Psoas muscle (tissue), 8 donors: ENCODE measurements at places on chromosomes 2 and 18. TPM values are rescaled to one million over a fixed set of nuclear protein-coding genes. Genes with fewer than 3 reads are reported as not detected.

DNA sequence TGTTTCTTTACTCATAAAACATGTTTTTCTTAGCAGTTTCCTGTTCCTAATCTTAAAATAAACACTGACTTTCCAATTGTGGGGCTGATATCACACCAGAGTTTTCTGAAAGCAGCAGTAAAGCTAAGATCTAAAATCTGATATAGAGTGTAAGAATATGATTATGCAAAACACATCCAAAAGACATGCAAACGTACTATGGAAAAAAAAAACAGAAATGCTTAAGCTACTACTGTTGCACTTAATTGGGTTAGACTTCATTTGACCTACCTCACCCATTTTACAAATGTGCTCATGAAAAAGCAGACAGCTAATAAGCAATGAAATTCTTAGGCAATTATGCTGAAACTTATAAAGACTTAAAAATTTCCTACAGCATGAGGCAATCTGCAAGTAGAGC is 10.5 kb downstream of the CYTIP start:
- H3K4me1 ChIP-seq = no peaks in the 10 kb centered on the region
- no peak overlapping the region for H3K27ac ChIP-seq
- H3K4me3 ChIP-seq = no peak overlapping the region
- no peaks in the 10 kb centered on the region for H3K36me3 ChIP-seq
- H3K27me3 ChIP-seq = no peaks in the 10 kb centered on the region

- no peak overlapping the region for H3K4me3 ChIP-seq
- H3K27ac ChIP-seq = no peak overlapping the region
- H3K4me1 ChIP-seq = peaks cover 3% of the 10 kb centered on the region
- H3K27me3 ChIP-seq = no peaks in the 10 kb centered on the region
These were observed 96.3 kb upstream of the B3GNT2 start for GRCh38 chr2:62099523-62100175.

- H3K4me3 ChIP-seq = no peak overlapping the region
- H3K27me3 ChIP-seq = no peaks in the 10 kb centered on the region
- H3K27ac ChIP-seq = no peak overlapping the region
- no peaks in the 10 kb centered on the region for H3K36me3 ChIP-seq
- H3K4me1 ChIP-seq = no peaks in the 10 kb centered on the region
- DNase-seq = no peak
These were observed 330.0 kb downstream of the PLCL1 start for GRCh38 chr2:198134293-198134955.

- H3K27me3 ChIP-seq = no peaks in the 10 kb centered on the region
- no peaks in the 10 kb centered on the region for H3K36me3 ChIP-seq
- no peaks in the 10 kb centered on the region for H3K4me1 ChIP-seq
- H3K27ac ChIP-seq = no peak overlapping the region
- no peak for DNase-seq
These were observed 44.7 kb downstream of the MGAT4A start for GRCh38 chr2:98685930-98686887.

- no peak for DNase-seq
- H3K4me3 ChIP-seq = no peak overlapping the region
- H3K27ac ChIP-seq = no peak overlapping the region
- H3K27me3 ChIP-seq = no peaks in the 10 kb centered on the region
- H3K4me1 ChIP-seq = peaks cover 29% of the 10 kb centered on the region
These were observed 9.8 kb downstream of the RIOK3 start for GRCh38 chr18:23462876-23463275.

GRCh38 chr2:239831001-239831731 is 194.0 kb downstream of the NDUFA10 start:
- H3K4me3 ChIP-seq = no peak overlapping the region
- no peaks in the 10 kb centered on the region for H3K4me1 ChIP-seq
- no peaks in the 10 kb centered on the region for H3K27me3 ChIP-seq
- DNase-seq = no peak
- no peak overlapping the region for H3K27ac ChIP-seq

DNA sequence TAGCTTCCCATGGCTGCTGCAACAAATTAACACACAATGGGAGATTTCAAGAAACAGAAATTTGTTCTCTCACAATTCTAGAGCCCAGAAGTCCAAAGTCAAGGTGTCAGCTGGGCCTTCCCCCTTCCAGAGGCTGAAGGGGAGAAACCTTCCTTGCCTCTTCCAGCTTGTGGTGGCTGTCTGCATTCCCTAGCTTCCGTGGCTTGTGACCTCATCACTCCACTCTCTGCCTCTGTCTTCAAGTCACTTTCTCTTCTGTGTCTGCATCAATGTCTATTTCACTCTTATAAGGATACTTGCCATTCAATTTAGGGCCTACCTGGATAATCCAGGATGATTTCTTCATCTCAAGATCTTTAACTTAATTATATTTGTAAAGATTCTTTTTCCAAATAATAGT is 16.8 kb upstream of the SRBD1 start:
- H3K36me3 ChIP-seq = no peaks in the 10 kb centered on the region
- no peaks in the 10 kb centered on the region for H3K27me3 ChIP-seq
- H3K4me1 ChIP-seq = no peaks in the 10 kb centered on the region

Gene CNGA3
- total RNA-seq = not detected

Gene ANKRD29
- 0.57 TPM for total RNA-seq

Gene SCLY
- 5.3 TPM for total RNA-seq
